ENCODE measurements at places on chromosomes 4 and X.

GRCh38 chr4:156966836-156967235 is 4.8 kb downstream of the PDGFC start:
- no peak for DNase-seq

DNA sequence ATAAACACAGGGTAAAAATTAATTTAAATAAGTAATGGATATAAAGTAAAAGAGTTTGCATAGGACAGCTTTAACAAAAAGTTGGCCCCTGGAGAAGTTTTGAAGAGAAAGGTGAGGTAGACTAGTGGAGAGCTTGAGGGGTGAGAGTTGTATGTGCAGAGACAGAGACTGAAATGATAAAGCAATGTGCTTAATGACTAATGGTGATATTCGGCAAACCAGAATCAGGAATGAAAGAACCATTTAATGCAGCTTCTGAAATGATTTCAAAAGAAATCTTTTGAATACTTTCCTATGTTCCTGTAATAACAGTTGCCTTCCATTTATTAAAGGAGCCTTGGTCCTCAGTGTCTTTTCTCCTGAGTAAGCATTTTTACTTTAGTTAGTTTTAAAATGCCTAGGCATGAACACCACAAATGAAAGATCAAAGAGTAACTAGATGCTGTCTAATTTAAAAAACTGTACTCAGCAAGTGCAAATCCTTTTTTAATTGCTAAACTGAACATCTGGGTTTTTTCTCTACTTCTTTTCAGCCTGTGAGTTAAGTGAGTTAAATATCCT is 28.5 kb downstream of the CAMK2D start:
- DNase-seq = no peak

GRCh38 chr4:34046580-34046979 is 2197.7 kb downstream of the ARAP2 start:
- DNase-seq = no peak

GRCh38 chr4:168723569-168723968 is 226.7 kb downstream of the PALLD start:
- no peak for DNase-seq

DNA sequence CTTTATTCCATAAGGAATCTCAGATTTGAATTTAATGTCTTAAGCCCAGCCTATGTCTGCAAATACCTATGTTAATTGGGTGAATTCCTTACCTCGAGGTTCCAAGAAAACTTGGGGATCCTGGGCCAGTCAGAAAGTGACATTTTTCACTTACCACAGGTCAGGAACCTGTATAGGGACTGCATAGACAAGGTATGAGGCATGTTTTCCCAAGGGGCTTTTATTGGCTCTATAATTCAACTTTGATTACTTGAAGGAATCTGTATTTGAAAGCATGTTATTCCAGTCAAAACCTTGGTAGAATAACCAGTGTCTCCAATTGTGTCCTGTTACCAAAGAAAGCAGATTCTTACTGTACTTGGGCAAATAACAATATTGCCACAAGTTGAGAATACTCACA is 8.5 kb upstream of the MPP1 start:
- no peak for DNase-seq

GRCh38 chr4:10677796-10678497 is 6.6 kb downstream of the CLNK start:
- DNase-seq = no peak

- DNase-seq = no peak
These were observed 147.6 kb downstream of the STK32B start for GRCh38 chr4:5198656-5199541.

GRCh38 chrX:85992811-85993229 is 54.5 kb downstream of the CHM start:
- DNase-seq = no peak

- no peak for DNase-seq
These were observed 38.7 kb downstream of the NHSL2 start for GRCh38 chrX:71949363-71949762.

DNA sequence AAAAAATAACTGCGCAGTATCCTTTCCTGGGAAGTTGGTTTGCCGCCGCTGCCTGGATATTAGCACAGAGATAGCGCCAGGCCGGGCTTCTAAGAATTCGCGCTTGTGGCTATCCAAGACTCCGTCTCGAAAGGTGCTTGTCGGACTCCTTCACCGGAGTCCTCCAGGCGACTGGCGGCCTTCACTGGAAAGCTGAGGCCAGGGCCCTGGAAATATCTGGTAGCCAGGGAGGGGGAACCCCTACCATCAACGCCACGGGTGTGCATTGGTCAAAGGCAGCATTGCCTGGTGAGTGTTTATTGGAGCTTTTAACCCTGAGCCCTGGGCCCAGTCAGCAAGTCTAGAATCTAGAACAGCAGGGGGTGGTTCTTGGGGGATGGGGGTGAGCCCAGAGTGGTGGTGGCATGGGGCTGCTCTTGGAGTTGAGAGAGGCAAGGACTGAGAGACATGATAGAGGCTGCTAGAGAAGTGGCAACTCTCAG is 577 bp upstream of the PIM2 start:
- no peak for DNase-seq

- no peak for DNase-seq
These were observed 35.2 kb upstream of the SMS start for GRCh38 chrX:21905313-21905712.

- DNase-seq = no peak
These were observed 1163.2 kb downstream of the PCDH18 start for GRCh38 chr4:136369073-136369472.

DNA sequence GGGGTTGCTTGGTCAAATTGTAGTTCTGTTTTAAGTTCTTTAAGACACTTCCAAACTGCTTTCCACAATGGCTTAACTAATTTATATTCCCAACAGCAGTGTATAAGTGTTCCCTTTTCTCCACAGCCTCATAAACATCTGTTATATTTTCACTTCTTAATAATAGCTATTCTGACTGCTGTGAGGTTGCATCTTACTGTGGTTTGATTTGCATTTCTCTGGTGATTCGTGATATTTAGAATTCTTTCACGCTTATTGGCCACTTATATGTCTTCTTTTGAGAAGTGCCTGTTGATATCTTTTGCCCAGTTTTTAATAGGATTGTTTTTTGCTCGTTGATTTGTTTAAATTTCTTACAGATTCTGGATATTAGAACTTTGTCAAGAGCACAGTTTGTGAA is 278.6 kb upstream of the ITM2A start:
- no peak for DNase-seq

GRCh38 chrX:123298026-123298425 is 113.9 kb downstream of the GRIA3 start:
- DNase-seq = no peak
